ENCODE measurements at places on chromosomes 3 and 15.

DNA sequence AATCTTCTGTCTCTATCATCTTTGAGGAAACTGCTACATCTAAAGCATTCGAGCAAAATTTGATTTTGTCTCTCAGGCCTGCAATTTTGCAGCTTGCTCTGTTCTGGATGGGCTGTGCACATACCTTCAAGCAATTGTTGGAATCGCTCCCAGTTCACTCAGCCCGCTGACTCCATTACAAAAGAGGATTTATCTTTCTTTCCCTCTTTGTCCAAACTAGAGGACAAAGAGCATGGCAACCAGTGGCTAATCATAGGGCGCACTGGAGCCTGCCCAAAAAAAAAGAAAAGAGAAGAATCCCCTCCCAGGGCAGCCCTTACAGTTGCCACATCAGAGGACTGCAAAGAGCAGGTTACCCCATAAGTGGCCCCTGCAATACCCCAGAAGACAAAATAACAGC lies 49.0 kb upstream of the DUT start:
- DNase-seq, result no peak

GRCh38 chr15:57251308-57251707 lies 125.0 kb upstream of the CGNL1 start:
- DNase-seq, result no peak

- no peak for DNase-seq
These were observed 131.8 kb downstream of the MDFIC2 start for GRCh38 chr3:70180664-70181063.

DNA sequence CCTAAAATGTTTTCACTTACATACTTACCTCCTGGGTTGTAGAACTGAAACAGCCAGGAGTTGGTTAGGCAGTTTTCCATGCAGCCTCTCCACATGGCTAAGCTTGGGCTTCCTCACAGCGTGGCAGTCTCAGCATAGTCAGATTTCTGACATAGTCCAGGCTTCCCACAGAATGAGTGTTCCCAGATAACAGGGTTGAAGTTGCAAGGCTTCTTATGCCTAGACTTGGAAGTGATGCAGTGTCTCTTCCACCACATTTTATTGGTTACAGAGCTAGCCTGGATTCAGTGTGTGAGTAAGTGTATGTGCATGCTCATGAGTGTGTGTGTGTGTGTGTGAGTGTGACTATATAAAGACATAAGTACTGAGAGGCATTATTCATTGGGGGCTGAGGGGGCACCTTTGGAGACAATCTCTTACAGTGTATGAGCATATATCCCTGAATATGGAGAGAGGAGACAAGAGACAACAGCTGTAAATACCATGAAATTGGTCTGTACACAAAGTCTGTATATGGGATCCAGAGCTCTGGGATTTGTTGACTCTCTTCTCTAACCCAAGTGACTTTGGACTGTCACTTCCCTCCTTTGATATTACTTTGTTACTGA lies 78.1 kb downstream of the ZNF621 start:
- DNase-seq, result no peak

- DNase-seq, result no peak
These were observed 457.7 kb downstream of the EPHA3 start for GRCh38 chr3:89565098-89565497.

- peak; percentile 13 for DNase-seq
These were observed 33.0 kb upstream of the TEX264 start for GRCh38 chr3:51637941-51638471.

DNA sequence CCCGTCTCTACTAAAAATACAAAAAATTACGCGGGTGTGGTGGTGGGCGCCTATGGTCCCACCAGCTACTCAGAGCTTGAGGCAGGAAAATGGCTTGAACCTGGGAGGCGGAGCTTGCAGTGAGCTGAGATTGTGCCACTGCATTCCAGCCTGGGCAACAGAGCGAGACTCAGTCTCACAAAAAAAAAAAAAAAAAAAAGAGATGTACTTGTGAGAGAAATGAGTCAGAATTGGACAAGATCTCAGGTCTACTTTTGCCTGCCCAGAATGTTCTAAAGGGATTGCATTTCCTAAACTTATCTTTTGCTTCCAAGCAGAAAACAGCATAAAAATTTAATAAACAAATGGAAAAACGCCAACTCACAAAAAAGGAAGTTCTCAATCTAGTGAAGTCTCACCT lies 167.5 kb downstream of the NR2F2 start:
- DNase-seq, result no peak

- DNase-seq, result no peak
These were observed at the start of gene PLCD1 for GRCh38 chr3:38029400-38030125. PLCD1 (minus strand) TSS chr3:38029642; CDS start chr3:38029539, 103 bp downstream.

GRCh38 chr3:25513642-25514266 lies 85.7 kb downstream of the RARB start:
- no peak for DNase-seq

DNA sequence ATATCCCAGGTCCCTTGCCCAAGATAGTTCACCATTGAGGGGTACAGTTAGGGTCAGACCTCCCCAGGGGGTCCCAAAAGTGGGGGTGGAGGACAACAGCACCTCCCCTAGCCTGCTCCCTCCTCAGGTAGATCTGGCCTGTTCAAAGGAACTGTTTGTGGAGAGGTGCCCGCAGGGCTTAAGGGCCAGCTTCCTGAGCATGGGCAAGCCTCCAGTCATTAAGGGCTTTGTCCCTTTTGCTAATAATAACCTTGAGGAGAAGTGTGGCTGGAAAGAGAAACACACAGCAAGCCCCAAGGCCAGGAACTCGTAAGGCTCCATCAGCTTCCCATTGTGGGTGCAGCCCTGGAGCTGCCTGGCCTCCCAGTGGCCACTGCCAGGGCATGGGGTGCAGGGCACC lies 47.4 kb downstream of the ISG20 start:
- no peak for DNase-seq

DNA sequence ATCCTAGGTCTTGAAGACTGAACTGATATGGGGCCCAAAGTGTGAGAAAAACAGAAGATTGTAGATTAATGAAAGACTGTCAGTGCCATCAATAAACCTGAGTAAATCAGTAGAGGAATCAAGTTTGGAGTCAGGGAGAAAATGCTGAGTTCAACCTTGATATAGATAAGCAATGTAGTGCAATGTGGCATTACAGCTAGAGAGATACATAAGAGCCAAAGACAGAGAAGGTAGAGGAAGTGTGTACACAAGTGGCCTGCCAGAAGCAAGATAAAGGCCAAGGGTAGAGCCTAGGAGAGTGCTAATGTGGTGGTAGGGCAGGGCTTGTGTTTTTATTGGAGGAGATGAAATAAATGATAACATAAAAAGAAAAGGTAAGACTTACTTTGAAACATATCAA lies 26.0 kb upstream of the EID1 start:
- no peak for DNase-seq

- DNase-seq, result no peak
These were observed at the start of gene CORO2B for GRCh38 chr15:68578980-68579935. CORO2B (plus strand) TSS chr15:68578993; CDS start chr15:68579263, 270 bp downstream.

GRCh38 chr3:73805435-73805834 lies 180.7 kb upstream of the PDZRN3 start:
- no peak for DNase-seq

DNA sequence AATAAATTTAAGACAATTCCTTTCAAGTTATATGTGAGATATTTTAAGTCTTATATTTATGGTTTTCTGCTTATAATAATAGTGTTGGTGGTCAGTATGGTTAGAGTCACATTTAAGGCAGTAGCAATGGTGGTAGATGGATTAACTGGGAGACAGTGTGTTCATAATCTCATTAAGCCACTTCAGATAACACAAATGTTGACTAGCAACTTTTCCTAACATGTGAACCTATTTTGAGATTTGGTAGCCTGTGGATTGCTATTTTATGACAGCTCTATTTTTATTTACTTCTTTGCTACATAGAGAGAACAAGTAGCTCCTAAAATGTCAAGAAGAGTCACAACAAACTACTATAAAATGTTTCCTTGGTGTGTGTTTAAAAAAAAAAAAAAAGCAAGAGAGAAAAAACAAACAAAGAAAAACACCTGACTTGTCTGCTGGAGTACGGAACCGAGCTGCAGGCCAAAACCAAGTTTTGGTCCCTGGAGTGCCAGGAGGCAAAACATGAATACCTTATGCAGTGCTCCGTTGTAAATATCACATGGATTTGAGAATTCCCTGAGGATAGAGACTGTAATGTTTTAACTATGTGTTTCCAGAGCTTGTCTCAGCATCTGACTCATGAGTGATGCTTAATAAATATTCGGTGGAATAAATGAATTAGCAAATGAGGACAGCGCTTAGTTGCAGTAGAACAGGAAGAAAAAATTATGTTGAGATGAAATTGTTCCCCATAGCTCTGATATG lies 457.1 kb upstream of the ROBO2 start:
- no peak for DNase-seq

DNA sequence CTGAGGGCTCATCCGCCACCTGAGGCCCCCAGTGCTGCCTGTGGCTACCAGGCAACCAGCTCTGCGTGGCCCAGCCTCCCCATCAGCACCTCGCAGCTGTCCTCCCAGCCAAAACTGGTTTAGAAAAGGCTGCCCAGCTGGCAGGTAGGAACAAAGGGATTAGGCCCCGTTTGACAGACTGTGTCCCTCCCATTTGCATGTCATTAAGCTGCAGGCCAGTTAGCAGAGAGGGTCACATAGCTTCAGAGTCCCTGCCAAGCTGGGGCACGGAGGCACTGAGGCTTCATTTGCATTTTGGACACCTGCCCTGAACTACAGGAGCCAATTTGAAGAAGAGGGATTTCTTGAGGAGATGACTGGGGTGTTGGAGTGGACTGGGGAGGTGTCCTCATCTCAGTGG lies 177.9 kb downstream of the TLE3 start:
- no peak for DNase-seq

DNA sequence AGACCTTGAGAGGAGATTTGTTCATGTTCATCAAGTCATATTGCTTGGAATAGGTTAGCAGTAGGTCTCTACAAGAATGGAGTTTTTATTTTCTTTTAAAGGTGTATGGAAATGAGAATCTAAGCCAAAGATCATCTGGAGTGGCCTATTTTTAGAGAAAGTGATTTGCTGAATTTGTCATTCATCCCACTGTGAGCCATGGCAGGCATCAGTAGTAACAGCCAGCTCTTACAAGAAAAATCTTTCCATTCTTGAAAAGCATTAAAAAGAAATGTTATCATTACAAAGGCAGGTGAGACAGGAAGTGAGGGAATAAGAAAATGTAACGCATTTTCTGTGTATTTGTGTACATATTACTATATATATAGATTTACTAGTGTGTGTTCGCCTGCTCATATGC lies 29.6 kb downstream of the STAC start:
- no peak for DNase-seq

- DNase-seq, result peak; percentile 56
These were observed 54.2 kb downstream of the DTWD1 start for GRCh38 chr15:49675041-49675440.

GRCh38 chr3:124496061-124496460 lies 234.2 kb upstream of the UMPS start:
- DNase-seq, result no peak

- no peak for DNase-seq
These were observed 279.1 kb upstream of the ICE2 start for GRCh38 chr15:60757831-60758570.

DNA sequence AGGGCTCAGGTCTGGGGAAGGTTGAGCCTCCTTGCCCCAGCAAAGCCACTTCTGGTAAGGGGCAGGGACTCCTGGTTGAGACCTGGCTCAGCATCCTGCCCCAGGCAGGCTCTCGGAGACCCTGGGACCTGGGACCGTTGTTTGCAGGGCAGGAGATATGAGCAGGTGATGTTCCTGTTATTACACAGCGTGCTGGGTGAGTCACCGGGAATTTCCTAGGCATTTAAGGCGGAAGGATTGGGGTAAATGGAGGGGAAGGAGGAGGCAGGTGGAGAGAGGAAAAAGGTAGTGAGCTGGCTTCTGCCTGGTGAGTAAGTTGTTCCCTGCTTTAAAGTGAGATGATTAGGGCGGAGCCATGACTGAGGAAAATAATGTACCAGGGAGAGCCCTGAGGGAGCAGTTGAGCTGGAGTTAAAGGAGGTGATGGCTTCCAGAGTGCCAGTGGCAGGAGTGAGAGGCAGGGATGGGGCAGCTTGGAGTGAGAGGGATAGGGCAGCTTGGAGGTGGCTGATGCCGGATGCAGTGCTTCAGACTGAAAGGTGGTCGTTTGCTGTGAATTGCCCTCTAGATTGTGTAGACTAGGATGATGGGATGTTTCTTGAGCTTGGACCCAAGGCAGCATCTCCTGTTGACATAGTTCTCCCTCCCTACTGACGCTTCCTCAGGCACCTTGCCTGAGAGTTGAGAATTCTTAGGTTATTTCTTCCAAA lies 79.4 kb downstream of the AAGAB start:
- no peak for DNase-seq

DNA sequence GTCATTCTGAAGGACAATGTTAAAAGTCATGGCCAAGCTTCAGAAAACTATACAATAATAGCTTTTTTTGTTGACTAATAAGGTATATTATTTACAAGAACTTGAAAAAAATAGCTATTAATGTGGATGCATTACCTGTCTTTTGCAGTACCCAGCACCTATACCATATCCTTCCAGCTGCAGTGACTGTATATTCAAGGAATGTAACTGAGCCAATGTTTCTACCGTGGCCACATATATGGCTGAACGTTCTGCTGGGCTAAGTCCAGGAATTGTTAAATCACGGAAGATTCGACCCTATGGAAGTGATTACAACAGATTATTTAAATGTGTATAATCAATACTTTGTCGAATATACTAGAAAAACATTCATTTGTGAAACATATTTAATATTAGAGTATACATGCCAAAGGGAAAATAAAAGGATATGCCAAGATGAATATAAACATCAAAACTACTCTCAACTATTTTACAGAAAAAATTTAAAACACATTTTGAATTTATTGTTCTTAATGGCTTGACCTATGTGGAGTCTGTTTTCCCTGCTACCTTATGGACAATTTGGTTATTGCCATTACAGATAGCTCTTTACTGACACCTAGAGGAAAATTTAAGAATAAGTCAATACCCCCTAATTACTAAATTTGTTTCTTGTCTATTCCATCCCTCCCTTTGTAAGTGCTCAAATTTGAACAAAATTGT lies 17.6 kb downstream of the ACAD11 start:
- no peak for DNase-seq

- DNase-seq, result no peak
These were observed 806 bp downstream of the KLHL25 start for GRCh38 chr15:85793641-85794597.

DNA sequence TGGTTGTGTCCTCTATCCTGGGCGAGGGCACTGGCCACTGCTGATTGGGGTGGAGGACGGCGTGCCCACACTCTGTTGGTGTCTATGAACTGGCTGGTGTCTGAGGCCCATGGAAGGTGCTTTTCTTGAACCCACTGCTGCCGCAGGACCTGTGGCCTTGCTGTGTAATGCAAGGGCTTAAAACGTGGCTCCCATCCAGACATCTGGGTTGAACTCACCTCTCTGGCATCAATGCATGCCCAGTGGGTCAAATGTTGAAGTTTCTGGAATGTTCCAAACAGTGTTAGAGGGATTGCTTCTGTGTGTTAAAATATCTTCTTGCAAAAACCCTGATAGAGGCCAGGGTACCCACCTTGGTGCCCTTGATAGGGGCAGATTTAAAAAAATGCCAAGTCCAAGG lies 42.6 kb downstream of the FAM3D start:
- no peak for DNase-seq

GRCh38 chr3:195047536-195047935 lies 223.4 kb downstream of the XXYLT1 start:
- no peak for DNase-seq

Data from fibroblast of skin of left biceps (primary cell).